ENCODE measurements at places on chromosomes 13 and 19. TPM values are rescaled to one million over a fixed set of nuclear protein-coding genes. Genes with fewer than 3 reads are reported as not detected.

Gene LILRA1
- not detected for total RNA-seq

- no peak for DNase-seq
Observed at GRCh38 chr19:19140476-19140875, 2.2 kb upstream of the TMEM161A start.

DNA sequence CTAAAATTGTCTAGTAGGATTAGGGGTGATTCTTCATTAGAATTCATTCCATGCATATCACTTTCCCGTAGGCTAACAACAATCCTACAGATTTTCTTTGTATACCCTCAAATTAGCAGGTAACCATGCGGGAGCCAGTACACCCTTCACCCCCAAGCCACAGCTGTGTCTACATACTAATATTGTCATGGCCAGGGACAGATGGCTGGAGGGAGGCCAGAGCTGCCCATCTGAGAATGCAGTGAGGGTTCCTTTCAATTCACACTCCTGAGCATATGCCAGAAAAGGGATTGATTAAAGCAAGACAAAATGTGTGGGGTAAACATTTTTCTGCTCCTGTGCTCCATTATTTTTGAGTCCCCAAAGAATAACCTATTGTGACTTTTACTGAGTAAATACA is 68.9 kb downstream of the FREM2 start:
- DNase-seq, result no peak

DNA sequence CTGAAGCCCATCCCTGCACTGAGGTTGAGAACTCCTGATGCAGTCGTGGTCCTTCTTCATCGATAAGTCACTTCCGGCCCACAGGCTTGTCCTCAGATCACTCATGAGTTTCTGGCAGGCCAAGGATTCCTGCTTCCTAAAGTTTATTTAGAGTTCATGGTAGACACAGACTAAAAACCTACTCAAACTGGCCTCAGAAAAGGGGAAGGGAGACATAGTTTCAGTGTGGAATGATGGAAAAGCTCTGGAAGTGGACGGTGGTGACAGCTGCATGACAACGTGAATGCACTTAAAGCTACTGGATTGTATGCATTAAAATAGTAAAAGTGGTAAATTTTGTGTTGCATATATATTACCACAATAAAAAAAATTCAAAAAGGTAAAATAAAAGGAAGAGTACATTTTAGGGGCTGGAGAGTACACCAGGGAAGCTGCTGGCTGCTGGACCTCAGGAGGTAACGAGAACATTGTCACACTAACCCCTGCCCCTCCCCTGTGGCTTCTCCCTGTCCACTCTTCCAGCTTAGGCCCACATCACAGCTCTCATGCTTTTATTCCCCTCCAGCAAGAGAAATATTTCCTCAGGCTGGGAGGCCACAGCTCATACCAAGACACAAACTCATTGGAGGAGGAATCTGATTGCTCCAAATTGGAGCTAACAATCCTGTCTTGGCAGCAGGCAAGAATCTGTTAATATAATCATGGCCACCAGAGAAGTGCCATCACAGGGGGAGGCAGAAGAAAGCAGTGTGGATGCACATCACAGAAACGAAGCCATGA is 741.0 kb downstream of the UQCRFS1 start:
- no peak for DNase-seq

All from mesothelial cell of epicardium (in vitro differentiated cells).